ENCODE measurements at places on chromosomes 13 and 19. TPM values are rescaled to one million over a fixed set of nuclear protein-coding genes. Genes with fewer than 3 reads are reported as not detected.

The GPR12 gene
- 0.10 TPM for total RNA-seq

The ZNF677 gene
- 19.0 TPM for total RNA-seq

The ZNF132 gene
- total RNA-seq = 7.0 TPM

The MADCAM1 gene
- 1.1 TPM for total RNA-seq

The RASA3 gene
- 23.7 TPM for total RNA-seq

The IL12RB1 gene
- 0.41 TPM for total RNA-seq

GRCh38 chr13:75489502-75490263, 7.7 kb upstream of the TBC1D4 start:
- DNase-seq = no peak

GRCh38 chr19:35879770-35880317, 11.5 kb downstream of the APLP1 start:
- DNase-seq = peak; percentile 93

GRCh38 chr13:20487927-20488326, 37.7 kb downstream of the CRYL1 start:
- peak; percentile 56 for DNase-seq

DNA sequence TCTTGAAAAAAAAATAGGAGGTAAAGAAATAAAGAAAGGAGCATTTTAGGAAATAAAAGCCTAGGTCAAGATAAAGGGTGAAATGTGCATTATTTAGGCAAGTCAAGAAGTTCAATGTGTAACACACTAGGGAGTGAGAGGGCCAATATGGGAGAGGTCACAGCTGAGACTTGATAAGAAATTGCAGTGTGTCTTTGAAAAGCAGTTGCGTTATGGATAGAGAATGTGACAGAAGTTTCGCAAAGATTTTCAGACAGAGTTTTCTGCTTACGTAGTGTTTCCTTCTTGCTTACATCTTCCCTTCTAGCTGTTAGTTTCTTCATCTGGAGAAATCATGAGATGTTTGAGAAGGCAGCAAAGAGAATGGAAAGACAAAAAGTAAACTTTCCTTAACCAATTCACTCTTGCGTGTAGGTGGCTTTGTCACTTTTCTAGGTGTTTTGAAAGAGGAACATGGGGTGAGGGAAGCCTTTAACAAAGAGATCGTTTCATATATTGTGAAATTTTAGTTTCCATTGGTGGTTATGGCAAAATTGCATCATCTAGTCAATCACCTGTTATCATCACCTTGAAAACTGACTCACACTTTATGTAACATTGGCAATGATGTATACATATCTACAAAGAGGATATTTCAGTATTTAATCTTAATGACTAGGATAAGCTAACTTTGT, 975.5 kb downstream of the OLFM4 start:
- DNase-seq = no peak

DNA sequence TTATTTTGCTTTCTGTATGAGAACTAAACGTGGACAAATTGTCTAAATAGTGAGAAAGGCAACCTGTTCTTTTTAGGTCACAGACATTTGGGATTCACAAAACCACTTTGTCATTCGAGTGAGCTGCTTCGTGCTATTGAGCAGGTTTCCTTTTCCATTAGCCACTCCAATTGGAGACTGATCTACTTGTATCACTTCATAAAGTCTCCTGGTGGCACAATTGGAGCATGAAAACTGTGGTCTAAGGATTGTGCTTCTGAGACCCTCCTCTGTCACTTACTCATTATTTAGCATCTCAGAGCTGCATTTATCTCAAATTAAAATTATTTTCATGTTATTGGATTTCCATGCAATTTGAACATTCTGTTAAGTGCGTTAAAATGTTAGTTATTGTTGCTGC, 397.7 kb downstream of the TDRD3 start:
- DNase-seq = no peak

DNA sequence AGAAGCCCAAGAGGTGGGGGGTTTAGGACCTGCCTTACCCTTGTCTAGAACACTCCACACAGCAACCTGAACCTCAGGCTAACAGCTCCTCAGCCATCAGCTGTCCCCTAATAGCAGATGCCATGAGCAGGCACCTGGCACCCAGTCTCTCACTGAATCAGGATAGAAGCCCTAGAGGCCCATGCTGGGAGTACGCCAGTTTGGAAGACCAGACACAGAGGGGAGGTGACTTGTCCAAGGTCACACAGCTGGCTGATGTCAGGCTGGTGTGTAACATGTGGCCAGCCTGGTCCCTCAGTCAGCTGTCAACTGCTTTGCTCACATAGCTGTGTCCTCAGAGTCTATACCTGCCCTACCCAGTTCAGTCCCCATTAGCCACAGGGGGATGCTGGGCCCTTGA, 12.8 kb upstream of the SAMD1 start:
- DNase-seq = no peak

- DNase-seq = peak; percentile 2
Measured at GRCh38 chr13:99982731-99983498, 1.3 kb downstream of the ZIC2 start.

DNA sequence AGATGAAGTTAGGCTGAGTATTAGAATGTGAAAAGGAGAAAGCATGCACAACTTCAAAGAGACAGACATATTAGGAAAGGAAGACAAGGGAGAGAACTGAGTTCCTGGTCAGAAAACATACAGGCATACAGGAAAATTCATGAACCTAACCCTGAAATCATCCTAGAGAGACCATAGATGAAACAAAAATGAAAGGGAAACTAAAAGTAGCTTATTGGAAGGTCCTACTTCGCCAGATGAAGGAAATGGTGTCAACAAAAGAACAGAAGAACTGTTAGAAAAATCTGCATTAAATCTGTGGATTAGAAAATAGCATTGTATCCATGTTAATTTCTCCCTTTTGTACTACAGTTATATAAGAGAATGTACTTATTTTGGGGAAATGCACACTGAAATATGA, 169.0 kb upstream of the UFM1 start:
- DNase-seq = no peak

DNA sequence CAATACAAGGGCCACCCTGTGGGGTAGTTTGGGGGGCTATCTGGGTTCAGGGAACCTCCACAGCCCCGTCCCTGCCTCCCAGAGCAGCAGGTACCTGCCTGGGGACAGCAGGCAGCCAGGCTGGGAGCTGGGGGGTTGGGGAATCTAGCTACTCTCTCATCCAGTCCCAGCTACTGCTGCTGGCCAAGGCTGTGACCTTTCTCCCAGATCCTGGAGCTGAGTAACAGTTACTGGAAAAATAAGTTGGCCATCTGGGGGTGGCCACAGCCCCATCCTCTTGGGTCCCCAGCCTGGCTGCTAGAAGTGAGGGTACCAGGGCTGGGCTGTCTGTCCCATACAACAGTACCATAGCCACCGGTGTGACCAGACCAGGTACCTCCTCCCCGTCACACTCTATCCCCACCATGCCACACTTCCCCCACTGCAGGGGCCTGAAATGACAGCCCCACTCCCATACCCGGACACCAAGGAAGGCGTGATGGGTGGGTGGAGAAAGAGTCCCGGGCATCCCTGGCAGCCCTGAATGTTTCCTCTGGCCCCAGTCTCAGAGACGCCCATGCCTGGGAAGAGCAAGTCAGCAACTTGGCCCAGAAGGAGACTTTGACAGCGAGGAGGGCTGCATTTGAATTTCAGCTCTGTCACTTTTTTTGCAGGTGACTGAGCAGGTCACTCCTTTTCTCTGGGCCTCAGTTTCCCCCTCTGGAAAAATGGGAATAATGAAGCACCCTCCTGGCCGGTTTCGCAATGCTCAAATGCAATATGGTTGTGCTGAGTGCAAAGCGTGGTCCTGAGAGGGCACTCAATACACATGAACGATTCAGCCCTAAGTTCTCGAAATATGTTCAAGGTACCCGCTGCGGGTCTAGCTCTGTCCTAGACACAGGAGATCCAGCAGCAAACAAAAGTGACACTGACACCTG, 30.7 kb upstream of the NFIC start:
- no peak for DNase-seq

- DNase-seq = no peak
Measured at GRCh38 chr13:27619728-27620376, 477 bp downstream of the LNX2 start.

GRCh38 chr19:49271080-49271753, 53.8 kb downstream of the SLC6A16 start:
- DNase-seq = peak; percentile 6

GRCh38 chr13:100541897-100542825, 46.4 kb downstream of the GGACT start:
- DNase-seq = peak; percentile 51

DNA sequence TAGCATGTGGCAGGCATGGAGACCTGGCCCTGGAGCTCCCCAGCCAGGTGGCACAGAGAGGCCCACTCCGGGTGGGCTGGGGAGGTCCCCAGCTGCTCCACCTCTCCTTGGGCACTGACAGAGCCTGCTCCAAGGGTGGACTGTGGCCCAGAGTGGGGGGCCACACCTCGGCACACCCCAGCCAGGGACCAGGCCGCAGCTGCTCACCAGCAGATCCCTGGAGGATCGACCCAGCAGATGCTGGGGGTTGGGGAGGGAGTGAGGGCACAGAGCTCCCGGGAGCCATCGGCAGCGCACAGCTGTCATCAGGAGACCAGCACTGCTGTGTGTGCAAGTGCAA, 72.0 kb upstream of the KCTD15 start:
- peak; percentile 44 for DNase-seq

DNA sequence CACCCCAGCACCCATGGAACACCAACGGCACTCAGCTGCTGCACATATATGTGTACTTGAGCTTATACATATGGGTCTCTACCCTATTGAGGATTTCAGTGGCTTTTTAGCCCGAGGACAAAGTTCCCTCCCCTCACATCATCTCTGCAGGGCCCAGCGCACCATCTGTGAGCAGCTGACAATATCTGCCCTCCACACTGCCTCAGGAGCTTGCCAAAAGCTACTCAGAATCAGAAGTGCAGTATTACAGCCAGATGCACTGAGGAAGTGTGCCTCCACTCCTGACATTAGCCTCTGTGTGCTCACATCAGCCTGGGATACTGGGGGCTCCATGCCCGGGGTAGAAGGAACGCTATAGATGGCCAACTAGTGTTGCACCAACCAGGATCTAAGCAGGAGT, 903.9 kb downstream of the UQCRFS1 start:
- DNase-seq = peak; percentile 85

- no peak for DNase-seq
Measured at GRCh38 chr19:3465552-3465951, 14.8 kb downstream of the SMIM24 start.

DNA sequence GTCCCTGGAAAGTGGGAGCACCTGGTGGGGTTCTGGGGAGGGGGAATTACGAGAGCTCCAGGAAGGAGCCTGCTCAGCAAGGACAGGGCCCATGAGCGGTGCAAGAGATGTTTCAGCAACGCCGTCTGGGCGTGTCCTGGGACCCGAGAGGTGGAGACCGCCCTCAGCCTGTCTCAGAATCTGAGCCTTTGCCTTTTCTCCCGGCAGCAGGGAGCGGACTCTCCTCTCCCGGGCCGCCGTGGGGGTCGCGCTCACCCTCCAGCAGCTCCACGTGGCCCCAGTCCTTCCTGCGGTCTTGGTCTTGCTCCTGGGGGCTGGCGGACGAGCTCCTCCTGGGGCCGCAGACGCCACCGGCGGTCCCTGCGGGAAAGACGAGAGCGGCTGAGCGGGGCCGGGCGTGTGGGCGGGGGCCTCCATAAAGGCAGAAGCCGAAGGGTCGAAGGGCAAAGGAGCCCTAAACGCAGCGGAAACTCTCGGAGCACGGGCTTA, 714 bp downstream of the POLRMT start:
- peak; percentile 49 for DNase-seq

GRCh38 chr19:815775-816499, 5.8 kb downstream of the PLPPR3 start:
- DNase-seq = no peak

DNA sequence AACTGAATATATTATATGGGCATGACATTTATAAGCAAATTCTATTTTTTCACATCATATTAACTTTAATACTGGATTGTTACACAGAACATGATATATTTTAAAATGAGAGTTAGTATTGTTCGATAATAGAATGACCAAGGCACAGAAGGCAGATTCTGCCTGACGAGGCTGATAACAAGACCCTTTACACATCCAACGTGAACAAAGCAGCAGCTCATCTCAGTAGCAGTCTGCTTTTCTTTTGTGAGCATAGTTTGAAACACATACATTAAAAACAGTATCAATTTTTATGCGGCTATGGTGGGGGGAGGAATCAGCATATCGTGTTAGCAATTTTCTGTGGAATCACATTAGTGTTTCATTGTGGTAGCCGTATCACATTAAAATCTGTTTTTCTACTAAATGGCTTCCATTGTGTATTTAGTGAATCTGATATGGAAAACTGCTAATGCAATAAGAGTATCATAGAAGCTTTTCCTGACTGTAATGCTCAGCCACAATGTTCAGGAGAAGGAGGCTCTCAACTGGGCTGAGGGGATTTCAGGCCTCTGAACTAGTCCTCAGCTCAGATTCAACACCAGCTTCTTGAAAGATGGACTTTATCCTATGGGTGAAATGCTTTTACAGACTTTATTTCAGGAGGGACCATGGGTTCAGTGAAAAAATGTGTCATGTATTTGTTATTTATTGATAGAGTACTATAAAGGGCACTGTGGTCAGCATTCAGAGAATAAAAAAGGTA, 4.0 kb downstream of the SMAD9 start:
- DNase-seq = no peak

- no peak for DNase-seq
Measured at GRCh38 chr19:16340092-16340491, 15.5 kb downstream of the KLF2 start.

GRCh38 chr19:40279120-40279551, 6.0 kb downstream of the AKT2 start:
- DNase-seq = peak; percentile 91

GRCh38 chr19:35558400-35559280, 4.8 kb downstream of the ATP4A start:
- DNase-seq = no peak

DNA sequence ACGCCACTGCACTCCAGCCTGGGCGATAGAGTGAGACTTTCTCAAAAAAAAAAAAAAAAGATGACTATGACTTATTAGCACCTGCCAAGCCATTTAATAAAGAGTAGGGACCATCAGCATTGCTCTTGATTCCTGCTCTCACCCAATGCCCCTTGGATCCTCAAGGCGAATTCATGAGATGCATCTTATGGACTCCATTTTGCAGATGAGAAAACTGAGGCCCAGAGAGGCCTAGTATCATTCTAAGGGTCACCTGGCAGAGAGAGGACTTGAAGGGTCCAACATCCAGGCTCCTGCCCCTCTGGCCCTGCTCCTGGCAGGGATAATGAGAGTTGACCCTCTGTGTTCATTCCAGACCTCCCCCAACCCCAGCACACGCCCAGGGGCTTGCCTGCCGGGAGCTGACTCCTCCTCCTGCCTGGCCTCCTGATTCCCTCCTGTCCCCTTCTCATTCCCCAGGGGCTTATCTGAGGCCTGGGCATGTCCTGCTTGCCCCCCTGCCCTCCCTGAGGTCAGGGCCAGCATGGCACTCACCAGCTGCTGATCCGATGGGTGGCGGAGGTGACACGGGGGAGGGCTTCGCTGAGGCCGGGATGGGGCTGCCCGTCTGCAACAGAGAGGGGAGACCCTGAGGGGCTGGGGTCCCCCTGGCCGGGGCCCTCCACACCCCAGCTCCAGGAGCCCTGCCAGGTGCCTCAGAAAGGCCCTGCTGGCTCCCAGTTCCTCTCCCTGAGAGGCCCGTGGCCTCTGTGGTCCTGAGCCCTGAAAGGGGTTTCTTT, 7.4 kb downstream of the WIZ start:
- no peak for DNase-seq
